ENCODE measurements at places on chromosomes 6 and 20.
A peak's percentile ranks its signal among the peaks of the same experiment; 100 is the strongest.

- no peak for DNase-seq
Measured at GRCh38 chr20:33561692-33562601, 72.1 kb downstream of the CBFA2T2 start.

- no peak for DNase-seq
Measured at GRCh38 chr6:109087661-109088264, 6.9 kb downstream of the SESN1 start.

DNA sequence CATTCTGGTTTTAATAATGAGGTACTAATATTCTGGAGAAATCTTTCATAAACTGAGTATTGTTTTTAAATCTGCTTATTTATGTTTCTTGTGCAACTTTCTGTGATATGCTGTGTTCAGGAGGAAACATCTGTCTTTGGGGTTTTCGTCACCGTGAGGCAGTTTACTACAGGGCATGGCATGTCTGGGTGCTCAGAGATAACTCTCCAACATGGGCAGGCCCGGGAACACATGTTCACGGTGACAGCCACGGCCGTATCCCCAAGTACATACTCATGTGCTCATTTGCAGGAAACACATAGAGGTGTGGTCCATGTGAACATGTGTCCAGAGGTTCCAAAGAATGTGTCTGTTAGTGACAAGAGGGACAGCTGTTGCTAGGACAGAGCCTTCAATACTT, 62.1 kb upstream of the CNKSR3 start:
- no peak for DNase-seq

- DNase-seq = no peak
Measured at GRCh38 chr20:37941992-37942391, 39.1 kb downstream of the VSTM2L start.

GRCh38 chr20:32473231-32474008, 111.7 kb downstream of the NOL4L start:
- DNase-seq = no peak

DNA sequence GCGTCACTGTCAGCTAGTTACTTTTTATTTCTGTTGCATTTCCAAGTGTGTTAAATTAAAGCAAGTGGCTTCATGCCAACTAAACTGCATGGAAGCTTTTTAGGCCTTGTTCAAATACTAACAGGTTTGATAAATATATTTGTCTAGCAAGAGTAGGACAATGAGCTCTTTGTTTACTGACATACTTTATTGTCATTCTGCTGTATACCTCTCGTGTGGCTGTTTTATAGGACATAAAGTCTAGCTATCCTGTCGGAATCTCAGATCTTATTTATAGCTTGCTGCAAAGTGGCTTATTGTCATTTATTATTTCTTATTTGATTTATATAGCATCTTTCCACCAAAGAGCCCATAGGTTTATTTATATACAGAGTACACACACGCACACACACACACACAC, 711.1 kb downstream of the KIF16B start:
- DNase-seq = no peak

GRCh38 chr6:147248859-147249258, 44.6 kb downstream of the STXBP5 start:
- no peak for DNase-seq

DNA sequence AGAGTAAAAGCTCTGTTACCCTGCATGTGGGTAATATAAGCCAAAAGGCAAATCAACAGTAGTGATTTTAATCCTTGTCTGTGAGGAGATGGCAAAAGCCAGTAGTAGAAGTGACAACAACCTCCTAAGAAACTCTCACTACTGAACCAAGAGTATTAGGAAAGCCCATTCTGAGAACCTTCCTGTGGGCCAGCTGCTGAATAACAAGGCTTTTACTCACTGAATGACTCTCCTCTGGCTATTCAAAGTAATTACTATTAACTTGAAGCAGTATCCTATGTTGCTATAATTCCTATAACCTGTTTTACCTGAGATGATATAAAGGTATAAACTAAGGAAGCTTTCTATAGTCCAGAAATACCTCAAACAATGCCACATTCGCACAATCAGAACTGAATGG, 55.1 kb downstream of the CHD6 start:
- DNase-seq = no peak

DNA sequence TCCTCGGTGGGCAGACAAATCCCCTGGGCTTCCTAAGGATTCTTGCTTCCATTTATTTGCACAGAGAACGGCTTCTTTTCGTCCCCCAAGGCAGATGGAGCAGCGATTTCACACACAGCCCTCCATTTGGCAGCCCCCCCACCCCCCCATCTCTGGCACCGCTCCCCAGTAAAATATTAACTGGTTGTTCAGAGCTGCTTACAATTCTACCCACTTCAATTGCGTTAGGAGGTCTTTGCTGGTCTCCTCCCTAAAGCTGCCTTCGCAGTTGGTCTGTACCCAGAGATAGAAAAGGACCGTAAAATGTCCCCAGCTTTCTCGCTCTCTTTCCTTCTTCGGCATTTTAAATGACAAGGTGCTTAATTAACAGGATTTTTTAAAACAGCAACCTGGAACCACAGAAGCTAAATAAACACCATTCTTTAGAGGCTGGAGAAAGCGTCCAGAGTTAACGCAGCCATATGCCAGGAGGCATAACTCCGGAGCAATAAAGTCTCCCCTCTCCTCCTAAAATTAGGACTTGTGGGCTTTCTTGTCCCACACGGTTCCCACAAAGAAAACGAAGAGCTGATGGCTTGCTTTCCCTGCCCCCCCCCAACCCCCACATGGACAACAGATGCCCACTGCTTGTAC, 1.7 kb upstream of the ZMYND8 start:
- no peak for DNase-seq

DNA sequence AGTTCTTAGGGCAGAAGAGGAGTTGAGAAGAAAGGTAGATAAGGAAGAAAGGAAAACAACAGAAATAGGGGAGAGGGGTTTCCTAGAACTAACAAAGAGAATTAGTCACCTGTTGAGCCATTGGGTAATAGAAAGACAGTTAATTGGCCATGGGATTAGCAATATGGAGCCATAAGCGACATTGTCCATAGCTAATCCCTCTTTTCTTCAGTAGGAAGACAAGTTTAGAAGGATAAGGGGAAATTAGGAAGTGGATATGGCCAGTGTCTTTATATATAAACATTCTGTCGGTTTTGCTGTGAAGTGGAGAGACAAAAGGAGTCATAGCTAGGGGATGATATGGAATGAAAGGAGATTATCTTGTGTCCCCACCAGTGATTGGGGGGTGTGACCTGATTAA, 43.9 kb upstream of the COL10A1 start:
- no peak for DNase-seq

DNA sequence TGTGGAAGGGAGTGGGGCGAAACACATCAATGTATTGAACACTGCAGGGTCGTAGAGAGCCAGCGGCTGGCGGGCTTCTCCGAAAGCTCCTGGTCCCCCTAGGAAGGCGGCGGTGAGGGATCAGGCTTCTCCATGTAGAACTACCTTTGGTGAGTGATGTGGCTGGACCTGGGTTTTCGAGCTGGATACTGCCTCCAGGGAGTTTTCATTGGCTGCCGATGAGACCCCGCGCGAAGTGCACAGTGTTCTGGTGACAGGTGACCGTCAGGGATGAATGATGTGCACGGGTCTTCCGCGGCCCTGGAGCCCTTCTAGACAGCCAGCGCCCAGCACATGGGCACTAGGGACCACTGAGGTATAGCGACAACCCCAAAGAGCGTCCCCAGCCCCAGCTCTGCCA, 16.4 kb downstream of the ABT1 start:
- no peak for DNase-seq

DNA sequence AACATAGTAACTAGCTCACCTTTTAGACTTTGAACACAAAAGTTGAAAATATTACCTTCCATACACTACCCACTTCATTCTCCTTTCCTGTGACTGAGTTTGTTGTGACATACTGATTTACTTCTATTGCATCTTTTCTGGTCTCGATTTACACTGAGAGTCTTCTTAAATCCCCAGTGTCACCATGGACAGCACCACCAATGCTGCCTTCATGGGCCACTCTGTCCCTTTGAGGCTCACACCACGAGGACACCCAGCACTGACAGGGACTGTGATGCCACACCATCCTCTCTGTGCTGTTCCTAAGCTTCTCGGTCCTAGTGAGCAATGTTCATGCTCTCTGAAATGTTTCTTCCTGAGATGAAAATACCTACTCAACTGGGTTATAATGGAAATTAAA, 337.1 kb upstream of the IRAK1BP1 start:
- no peak for DNase-seq

- DNase-seq = no peak
Measured at GRCh38 chr6:5125152-5126006, 40.2 kb downstream of the PPP1R3G start.

- no peak for DNase-seq
Measured at GRCh38 chr20:57133926-57134650, 132.4 kb downstream of the BMP7 start.

DNA sequence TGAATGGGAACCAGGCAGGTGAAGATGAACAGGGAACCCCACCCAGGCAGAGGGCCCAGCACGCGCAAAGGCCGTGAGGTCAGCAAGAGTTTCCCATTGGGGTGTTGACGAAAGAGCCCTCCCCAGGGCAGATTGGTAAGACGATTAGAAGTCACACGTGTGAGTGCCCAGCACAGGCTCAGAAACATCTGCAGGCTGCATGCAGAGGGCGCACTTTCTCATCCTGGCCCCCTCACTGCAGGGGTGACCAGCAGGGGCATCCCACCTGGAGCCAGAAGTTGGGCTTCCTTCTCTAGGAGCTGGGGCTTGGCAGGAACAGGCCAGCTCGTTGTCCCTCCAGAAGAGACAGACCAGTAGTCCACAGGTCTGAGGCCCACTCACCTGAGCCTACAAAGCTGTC, 38.4 kb downstream of the VSTM2L start:
- DNase-seq = no peak

- no peak for DNase-seq
Measured at GRCh38 chr6:40973304-40973703, 65.7 kb downstream of the UNC5CL start.

GRCh38 chr20:34171640-34172039, 59.6 kb upstream of the EIF2S2 start:
- DNase-seq = no peak

GRCh38 chr6:166286839-166287271, 21.3 kb downstream of the PRR18 start:
- DNase-seq = no peak

GRCh38 chr20:10513931-10514575, 78.9 kb downstream of the SLX4IP start:
- peak; percentile 59 for DNase-seq

- no peak for DNase-seq
Measured at GRCh38 chr20:4065391-4065844, 50.1 kb upstream of the RNF24 start.

- DNase-seq = peak; percentile 57
Measured at GRCh38 chr6:28462401-28462800, 19.1 kb upstream of the ZSCAN23 start.

DNA sequence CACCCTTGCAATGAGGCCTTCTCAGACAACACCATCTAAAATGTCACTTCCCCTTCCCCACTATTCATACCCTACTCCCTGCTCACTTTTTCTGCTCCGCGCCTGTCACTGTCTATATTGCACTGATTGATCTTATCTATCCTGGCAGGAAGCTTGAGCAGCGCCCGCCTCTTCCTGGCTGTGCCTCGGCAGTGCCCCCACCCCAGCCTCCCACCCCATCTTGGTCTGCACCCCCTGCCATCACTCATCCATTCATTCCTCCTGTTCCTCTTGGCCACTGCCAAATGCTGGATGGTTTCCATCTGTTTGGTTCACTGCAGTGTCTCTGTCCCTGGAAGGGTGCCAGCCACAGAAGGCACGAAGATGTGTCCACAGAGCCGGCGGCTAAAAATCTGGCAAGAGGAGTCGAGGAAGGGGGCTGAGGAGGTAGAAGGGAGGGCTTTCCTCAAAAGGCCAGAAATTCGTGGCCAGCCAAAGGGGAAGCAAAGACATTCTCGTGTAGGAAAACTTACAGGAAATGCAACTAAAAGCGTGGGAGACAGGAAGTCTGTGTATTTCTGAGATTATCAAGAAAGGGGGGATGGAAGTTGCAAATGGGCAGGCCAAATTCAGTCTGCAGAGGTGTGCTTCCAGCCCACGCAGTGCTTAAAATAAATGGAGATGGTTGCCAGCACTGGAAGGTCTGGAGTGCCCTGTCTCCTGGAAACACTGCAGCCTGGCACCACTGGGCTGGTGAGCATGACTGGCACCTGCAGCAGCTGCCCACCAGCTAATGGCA, 27.6 kb downstream of the SYNJ2 start:
- peak; percentile 49 for DNase-seq

DNA sequence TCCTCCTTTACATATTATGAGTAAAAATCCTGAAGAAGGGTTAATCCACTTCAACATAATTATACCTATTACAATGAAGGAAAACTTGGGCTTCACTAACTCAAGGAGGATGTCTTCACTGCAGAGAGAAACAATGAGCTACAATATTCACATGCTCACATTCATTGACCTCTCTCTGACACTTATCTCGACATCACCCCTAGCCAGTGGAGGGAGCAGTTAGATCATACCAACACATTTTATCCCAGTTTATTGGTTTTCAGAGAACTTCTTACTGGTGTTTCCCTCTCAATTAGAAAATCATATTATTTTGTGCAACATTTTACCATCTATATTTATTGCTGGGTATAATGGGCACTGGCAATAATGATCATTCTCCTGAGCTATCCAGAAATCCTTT, 646.5 kb downstream of the TENT5A start:
- DNase-seq = no peak

DNA sequence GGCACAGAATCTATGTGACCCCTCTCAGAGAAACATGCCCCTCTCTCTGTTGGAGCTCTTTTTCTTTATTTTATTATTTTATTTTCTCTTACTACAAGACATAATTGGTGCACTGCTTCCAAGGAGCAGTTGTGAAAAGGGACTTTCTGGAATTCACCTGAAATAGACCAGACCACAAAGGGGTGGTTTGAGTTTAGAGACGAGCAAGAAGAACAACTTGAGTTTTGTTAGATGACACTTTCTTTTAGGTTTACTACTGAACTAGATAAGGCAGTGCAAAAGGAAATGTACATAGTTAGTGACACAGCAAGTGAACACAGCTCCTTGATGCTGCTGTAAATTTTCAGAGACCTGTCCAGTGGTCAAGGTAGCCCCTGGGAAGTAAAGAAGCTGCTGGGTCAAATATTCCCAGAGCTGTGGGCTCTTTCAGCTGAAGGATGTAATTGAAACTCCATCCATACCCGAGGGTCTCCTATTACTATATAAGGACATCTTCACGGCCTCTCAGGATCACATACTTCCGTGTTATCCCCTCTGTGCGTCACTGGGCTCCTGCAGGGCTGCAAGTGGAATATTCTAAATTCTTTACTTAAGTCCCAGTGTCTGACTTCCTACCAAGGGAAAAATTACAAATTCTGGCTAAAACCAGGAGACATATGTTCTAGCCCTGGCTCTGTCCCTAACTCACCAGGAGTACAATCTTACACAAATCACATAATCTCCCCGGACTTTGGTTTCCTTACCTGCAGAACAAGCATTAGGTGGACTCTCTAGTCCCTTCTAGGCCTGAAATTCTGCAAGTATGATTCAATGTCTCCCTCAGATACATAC, 69.1 kb upstream of the ADTRP start:
- no peak for DNase-seq
